ENCODE measurements at places on chromosomes 4 and X.

DNA sequence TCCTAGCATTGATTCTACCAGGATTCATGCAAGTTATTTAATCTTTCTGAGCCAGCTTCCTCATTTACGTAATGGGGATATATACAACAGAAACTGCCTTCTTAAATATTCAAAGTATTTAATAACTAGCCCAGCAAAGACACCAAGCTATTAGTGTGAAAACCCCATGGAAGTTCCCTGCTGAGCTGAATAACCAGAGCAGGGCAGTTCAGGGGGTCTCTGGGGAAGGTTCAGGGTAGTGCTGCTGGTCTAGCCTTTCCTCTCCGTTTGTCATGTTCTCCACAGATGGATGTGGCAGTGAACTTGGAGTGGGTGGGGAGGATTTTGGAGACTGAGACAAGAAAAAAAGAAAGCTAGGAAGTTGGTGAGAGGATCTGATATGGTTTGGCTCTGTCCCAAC lies 240.8 kb upstream of the TAPT1 start:
- no peak for DNase-seq

GRCh38 chr4:139453041-139453370 lies 915 bp upstream of the RAB33B start:
- DNase-seq = peak; percentile 37

GRCh38 chr4:151771664-151772063 lies 10.9 kb upstream of the GATB start:
- DNase-seq = no peak

DNA sequence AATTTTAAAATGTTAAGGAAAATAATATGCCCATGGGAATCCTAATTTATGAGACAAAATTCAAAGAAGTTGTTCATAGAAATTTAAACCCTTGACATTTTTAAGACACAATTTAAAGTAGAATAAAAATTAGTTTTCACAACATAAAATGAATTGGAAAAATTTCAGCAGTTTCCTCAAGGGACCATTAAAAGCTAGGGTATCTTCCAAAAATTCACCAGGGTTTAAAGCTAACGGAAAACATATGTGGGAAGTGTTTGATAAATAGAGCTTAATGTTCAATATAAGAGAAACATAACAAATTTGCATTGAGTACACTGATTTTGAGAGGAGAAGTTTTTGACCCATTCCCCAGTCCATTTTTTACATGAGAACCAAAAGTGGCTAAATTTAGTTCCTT lies 228.9 kb upstream of the TTC29 start:
- DNase-seq = no peak

GRCh38 chr4:151991884-151992167 lies 231.0 kb upstream of the GATB start:
- no peak for DNase-seq

DNA sequence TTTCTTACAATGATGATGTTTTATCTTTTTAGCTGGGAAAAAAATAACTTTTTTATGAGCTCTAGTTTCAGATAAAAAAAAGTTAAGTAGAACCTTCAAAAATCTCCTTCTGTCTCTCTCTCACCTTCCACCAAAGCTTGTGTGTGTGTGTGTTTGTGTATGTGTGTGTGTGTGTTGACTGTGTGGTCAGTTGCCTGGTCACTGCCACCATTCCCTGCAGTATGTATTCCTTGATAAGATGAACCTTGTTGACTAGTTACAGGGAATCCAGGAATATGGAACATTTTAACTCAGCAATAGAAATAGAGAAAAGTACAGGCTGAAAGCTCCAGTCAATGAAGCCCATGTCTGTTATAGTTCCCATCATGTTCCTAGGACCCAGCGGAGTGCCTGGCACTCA lies 143.5 kb downstream of the CORIN start:
- DNase-seq = no peak

DNA sequence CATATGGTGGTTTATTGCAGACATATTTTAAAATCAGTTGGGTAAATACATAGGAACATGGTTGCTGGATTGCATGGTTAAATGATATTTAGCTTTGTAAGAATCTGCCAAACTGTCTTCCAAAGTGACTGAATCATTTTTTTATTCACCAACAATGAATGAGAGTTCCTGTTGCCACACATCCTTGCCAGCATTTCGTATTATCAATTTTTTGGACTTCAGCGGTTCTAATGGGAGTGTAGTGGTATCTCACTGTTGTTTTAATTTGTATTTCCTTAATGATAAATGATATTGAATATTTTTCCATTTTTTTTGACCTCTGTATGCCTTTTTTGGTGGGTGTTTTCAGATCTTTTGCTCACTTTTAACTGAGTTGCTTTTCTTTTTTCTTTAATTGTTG lies 1.4 kb upstream of the MTHFD2L start:
- no peak for DNase-seq
